Esophagus squamous epithelium (tissue), 5 donors: ENCODE measurements at places on chromosomes 11 and 22. TPM values are rescaled to one million over a fixed set of nuclear protein-coding genes. Genes with fewer than 3 reads are reported as not detected.

- no peak for DNase-seq
These were observed 156.8 kb downstream of the NAV2 start for GRCh38 chr11:19869466-19869865.

Gene NAALAD2
- 0.44 TPM for total RNA-seq

DNA sequence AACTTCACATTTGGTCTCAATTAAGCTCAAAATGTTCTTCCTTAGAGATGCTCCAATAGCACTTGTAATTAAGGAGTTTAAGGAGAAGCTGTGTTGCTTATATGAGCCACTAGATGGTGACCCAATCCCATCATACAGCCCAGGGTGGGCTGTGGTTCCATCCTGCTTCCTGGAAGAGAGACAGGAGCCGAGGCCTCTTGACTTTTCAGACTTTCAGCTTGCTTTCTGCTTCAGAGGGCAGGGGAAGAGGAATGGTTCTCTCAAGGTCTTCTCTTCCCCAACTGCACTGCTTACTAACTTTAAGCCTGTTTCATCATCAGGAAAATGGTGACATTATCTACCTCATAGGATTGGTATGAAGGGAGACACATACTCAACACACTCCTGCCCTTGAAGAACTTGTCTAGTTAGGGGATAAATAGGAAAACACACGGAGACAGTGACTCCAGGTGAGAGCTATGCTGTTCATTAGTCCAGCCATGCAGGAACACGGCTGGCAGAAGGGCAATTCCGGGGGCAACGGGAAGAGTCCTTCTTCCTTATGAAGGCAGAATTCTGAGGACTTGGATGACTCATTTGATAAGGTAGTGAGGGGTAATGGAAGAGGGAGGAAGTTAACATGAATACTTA is 20.1 kb downstream of the TMEM218 start:
- no peak for DNase-seq

- DNase-seq = no peak
These were observed 33.1 kb upstream of the CYB5R3 start for GRCh38 chr22:42682113-42682851.

GRCh38 chr11:95108159-95108611 is 18.5 kb downstream of the ENDOD1 start:
- no peak for DNase-seq

Gene TYR
- total RNA-seq = not detected
